Activated CD4-positive, alpha-beta T cell treated with anti-CD3 and anti-CD28 coated beads, Interleukin-2, amount 50 U/mL, for 4 hours (primary cell): ENCODE measurements at places on chromosomes 6 and 20.

DNA sequence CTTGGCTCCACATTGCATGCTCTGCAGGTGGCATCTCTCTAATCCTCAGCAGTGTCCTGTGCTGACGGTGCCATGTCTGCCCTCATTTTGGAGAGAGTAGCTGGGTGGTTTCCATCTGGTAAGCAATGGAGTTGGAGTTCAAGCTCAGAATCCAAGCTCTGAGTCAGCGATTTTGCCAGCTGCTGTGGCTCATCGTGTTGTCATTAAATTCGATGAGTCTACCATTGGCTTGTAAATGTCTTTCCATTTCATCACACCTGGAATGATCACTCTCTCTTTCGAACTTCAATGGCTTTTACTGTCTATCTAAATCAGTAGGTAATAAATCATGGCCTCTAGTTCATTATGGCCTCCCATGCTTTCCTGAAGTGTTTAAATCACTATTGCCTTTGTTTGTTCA is 378.5 kb upstream of the TSHZ2 start:
- DNase-seq: no peak

DNA sequence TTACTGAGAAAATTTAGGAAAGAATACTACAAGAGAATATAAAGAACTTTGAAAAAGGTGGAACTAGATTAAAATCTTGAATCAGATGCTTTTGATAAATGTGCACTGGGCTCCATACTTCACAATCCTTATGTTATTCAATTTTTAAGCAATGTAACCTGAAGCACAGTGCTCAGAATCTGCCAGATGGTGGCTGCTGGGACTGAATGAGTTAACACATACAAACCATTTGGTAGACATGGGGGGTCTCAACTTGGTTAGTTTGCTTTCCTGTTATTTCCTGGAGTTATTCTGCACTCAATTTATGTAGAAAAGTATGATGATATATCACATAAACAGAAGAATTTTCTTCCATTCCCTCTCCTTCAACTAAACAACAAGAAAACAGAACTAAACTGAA is 326.5 kb downstream of the RNGTT start:
- DNase-seq: no peak

DNA sequence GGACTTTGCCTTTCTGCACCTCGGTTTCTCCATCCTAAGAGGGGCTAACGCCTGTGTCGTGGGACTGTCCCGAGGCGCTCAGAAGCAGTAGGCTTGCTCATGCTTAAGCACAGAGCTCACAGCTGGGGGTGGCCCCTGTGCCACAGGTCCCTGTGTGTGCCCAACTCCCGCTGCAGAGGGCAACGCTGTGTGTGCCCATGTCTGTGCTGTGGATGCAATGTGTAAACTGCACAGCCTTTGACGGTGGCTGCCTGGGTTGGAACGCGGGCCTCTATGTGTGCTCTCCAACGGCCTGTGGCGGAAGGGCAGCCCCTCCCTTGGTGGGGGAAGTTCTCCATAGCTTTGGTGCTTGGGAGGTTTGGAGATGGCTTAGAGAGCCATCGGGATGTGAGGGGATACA is 10.7 kb upstream of the GATA5 start:
- no peak for DNase-seq

GRCh38 chr20:62344782-62345181 is 22.3 kb downstream of the LAMA5 start:
- no peak for DNase-seq

GRCh38 chr6:110067837-110068591 is 89.9 kb downstream of the GPR6 start:
- DNase-seq: no peak

GRCh38 chr6:106549521-106549920 is 79.8 kb downstream of the RTN4IP1 start:
- no peak for DNase-seq

DNA sequence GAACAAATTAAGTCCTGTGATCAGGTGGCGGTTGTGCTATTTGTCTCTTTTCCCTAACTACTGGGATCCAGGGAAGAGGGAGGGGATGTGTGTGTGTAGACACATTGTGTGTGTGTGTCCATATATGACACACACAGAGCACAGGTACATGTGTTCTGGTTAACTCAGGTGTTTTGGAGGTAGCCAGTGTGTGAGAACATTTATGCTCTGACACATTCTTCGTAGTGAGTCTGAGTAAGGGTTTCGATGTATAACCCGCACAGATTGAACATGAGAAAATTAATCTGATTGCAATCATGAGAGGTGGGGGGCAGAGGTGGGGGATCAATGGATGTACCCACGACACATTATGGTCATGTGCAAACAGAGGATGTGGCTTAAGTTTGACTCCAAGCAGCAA is 12.6 kb downstream of the ZC3H12D start:
- no peak for DNase-seq
